ENCODE measurements at places on chromosomes 6 and 20. TPM values are rescaled to one million over a fixed set of nuclear protein-coding genes. Genes with fewer than 3 reads are reported as not detected.

- no peak for DNase-seq
Measured at GRCh38 chr6:110114004-110114403, 65.5 kb downstream of the WASF1 start.

GRCh38 chr6:52591832-52592231, 15.0 kb upstream of the TRAM2 start:
- no peak for DNase-seq

DNA sequence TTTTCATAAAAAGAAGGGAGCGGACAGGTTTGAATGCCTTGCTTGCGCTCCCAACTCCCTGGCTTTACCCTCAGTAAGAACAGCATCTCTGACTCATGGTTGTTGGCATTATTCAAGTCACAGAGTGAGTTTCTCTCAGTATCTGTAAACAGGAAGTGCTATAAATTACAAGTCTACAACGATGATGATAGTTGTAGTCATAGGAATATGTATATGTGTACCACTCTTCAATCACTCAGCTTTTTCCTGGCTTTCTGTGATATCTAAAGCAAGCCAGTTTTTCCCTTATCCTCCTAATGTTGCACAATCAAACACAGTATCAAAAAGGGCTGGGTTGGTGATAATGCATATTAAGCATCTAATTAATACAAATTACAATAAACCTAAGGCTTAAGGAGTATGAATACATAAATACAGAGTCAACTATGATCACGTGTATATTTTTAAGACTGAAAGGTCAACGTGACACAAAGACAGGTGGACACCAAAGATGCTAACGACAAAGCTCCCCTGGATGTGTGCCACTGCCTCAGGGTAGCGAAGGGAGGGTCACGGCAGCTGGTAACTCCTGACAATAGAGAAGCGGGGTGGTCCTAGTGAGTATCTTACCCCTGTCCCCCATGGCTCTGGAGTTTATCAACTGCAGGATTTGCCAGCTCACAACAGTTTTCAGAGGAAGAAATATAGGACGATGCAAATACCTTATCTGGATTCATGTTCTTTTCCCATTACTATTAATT, 202.8 kb downstream of the BTBD9 start:
- no peak for DNase-seq

DNA sequence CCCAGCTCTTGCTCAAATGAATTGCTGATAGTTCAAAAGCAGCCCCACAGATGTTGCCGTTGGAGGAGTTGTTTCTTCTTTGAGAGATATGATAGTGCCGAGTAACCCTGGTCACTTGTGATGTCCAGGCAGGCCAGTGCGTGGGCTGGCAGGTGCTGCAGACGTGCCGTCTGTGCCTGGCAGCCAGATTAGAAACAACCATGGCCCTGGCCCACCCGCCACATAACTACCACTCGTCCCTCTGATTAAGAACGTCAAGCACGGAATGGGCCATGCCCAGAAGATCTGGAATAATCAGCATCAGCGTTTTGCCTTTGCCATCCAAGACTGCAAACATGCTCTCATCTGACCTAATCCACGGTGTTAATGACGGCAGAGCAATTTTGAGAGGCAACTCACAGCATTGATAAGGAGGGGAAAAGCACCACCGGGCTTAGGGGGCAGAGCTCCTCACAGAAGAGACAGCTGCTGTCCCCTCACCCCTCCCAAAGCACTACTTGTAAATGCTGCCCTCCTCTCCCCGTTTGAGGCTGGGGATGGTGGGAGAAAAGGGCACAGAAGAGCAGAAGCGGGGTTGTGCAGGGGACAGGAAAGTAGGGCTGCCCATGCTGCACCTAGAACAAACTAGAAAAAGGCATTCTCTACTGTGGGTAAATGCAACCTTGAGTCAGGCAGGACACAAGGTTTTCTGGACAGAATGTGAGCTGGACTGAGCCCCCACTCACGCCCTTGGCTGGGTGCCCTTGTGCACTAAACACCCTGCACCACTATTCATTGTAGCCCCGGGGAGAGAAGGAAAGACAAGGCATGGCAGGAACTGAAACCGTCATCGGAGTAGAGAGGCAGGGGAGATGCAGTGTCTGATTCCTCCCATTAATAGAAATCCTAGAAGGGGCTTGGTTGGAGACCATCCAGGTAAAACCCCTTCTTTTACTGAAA, 5.3 kb upstream of the CPNE5 start:
- no peak for DNase-seq

DNA sequence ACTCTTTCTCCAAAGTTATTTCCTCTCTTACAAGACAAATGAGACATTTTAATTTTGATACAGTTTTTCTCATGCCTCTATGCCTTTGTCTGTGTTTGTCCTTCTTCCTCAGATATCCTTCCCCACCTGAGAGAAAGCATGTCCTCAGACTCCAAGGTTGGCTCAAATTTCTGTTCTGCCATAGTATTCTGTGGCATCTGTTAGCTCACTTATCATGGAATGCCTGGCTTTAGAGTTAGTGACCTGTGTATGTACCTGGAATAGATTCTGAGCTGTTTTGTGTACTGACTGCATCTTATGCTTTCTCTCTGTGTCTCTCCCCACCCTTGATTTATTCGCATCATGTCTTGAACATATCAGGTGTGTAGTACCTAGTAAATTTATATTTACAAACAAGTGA, 90.0 kb downstream of the CENPW start:
- no peak for DNase-seq

DNA sequence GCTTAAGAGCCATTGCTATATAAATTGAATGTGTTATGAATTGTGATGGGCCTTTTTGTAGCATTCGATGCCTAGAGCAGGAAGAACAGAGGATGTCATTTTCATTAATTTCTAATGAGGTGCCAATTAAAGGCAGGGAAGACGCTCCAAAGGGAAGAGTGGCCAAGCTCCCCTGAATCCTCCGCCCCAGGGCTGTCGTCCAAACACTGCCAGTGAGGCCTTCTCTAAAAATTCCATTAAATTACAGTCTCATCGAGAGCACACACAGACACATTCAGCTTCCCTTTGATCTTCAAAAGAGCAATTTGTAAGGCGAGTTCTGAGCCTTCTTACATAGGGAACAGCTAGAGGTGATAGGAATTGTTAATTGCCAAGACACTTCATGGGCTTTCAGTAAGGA, 300.0 kb downstream of the ZFAND3 start:
- DNase-seq, result no peak

DNA sequence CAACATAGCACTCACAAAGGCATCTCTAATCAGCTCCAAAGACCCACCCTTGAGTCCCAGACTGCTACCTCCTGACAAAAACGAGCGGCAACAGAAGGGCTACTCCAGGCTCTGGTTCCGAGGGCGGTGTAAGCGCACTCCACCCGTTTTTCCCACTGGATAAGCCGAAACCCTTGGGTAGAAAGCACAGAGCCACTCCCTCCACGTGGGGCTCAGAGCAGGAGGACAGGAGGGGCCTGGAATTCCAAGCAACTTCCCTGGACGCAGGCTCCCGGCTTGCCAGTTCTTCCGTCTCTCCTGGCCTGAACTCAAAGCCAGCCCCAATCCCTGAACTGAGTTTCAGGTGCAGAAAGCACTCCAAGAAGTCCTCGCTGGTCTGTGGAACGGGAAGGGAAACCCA, 7.4 kb downstream of the GMEB2 start:
- DNase-seq, result no peak

- DNase-seq, result peak; percentile 29
Measured at GRCh38 chr6:51531623-51532022, 555.8 kb downstream of the PKHD1 start.

DNA sequence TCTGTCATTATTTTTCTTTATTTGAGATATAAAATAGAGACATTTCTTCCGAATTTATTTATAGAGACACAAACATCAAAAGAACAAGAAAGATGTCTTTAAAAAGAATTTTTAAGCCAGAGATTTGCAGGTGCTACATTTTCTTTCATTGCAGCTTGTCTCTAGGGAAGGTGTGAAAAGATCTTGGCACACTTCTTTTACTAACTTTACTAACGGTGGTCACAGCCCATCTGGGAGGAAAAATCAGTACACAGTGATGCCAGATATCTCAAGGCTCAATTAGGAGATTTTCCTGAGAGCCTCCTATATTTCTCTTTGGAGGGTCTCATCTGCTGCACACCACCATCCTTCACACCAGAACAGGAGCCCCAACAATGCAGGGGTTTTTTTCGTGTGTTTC, 29.5 kb downstream of the ABRACL start:
- no peak for DNase-seq

Gene PLEKHG1
- total RNA-seq, result 4.4 TPM

Gene LRRC73
- total RNA-seq, result 1.4 TPM
